NCI-H1048 (cell line): ENCODE measurements at places on chromosomes 2 and 18.

DNA sequence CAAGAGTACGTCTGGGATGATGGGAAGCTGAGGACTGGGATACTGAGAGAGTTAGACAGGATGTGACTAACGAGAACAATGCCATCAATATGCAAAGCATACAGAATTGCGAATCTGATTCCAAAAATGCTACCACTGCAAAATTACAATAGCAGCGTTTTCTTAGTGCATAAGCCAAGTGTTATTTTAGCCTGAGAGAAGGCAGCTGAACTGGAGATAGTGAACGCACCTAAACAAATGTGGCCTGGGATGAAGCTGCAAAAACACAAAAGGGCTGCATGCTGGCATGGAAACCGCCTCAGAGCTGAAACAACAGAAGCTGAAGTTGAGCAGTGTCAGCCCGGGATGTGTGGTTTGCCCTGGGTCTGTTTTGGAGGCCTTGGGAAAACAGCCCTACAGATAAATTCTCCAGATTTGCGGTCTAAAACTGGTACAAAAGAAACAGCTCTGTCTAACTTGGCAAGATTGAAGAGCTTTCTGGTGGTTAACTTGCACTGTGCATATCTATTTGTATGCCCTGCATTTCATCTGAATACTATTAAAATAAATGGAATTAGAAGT lies 45.5 kb downstream of the LYPD6 start:
- no peak for DNase-seq

- no peak for DNase-seq
Observed at GRCh38 chr2:59413751-59414570, 1139.5 kb downstream of the BCL11A start.

DNA sequence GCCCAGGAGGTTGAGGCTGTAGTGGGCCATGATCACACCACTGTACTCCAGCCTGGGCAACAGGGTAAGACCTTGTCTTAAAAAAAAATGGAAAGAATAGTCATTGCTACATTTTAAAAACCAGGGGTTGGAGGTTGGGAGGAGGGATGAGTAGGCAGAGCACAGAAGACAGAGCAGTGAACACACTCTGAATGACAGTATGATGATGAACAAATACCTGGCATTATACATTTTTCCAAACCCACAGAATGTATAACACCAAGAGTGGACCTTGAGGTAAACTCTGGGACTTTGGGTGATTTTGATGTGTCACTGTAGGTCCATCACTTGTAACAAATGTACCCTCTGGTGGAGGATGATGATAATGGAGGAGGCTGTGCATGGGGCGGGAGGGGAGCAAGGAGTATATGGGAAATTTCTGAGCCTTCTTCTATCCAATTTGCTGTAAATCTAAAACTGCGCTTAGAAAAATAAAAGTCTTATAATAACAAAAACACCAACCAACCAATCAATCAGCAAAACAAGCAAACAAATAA lies 111.4 kb upstream of the PGAP1 start:
- DNase-seq = no peak

DNA sequence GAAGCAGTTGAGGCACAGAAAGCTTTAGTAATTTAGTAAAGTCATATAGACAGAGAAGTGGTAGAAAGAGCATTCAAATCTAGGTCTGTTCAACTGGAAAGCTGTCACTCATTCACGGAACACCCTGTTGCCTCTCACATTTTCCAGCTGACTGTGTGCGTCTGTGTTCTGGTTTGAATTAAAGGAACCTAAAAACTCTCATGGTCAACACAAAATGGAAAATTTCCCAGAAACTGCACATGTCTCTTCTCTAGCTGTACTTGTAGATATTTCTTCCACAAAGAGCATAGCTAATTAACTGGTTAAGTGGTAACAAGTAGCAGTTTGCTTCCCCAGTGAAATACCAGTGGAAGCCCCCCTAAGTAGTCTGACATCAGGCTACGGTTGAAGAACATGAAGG lies 390.8 kb downstream of the TGIF1 start:
- no peak for DNase-seq

GRCh38 chr2:43685357-43685756 lies 9.1 kb upstream of the C1GALT1C1L start:
- no peak for DNase-seq

- no peak for DNase-seq
Observed at GRCh38 chr2:90069290-90069894, 1377.9 kb downstream of the RPIA start.

DNA sequence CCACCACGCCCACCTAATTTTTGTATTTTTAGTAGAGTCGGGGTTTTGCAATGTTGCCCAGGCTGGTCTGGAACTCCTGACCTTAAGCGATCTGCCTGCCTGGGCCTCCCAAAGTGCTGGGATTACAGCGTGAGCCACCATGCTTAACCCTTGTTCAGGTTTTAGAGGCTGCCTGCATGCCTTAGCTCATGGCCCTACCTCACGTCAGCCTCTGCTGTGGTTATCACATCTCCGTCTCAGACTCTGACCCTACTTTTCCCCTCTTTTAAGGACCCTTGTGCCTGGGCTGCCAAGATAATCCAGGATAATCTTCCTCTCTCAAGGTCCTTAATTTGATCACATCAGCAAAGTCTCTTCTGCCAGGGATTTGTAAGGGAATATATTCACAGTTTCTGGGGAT lies 98.2 kb upstream of the PMAIP1 start:
- no peak for DNase-seq

- DNase-seq = no peak
Observed at GRCh38 chr18:77015169-77015568, 117.4 kb downstream of the MBP start.

DNA sequence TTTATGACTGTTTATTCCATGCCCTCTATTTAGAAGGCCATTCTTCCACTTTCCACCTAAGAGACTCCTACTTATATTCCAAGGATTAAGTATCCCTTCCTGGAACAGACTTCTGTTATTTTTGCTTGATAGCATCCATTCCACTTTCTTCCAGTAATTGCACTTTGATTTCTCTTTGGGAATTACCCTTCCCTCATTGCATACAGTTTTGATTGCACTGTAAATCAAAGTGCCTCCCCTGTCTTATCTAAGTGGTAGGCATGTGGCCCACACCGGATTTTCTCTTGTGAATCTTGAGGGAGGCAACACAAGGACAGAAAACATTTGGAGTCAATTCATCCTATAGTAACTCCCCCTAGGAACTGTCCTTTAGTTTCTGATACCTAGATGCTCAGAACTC lies 120.4 kb downstream of the PDE11A start:
- no peak for DNase-seq

GRCh38 chr2:47520302-47520630 lies 117.3 kb downstream of the MSH2 start:
- no peak for DNase-seq

- DNase-seq = no peak
Observed at GRCh38 chr18:7896805-7897518, 329.8 kb downstream of the PTPRM start.

- DNase-seq = no peak
Observed at GRCh38 chr2:113034016-113034415, 18.7 kb downstream of the IL36B start.

GRCh38 chr2:230360028-230360427 lies 33.0 kb downstream of the SP140L start:
- no peak for DNase-seq

- DNase-seq = no peak
Observed at GRCh38 chr2:63872571-63873328, 31.1 kb downstream of the UGP2 start.
